ENCODE measurements at places on chromosomes 7 and 10.

DNA sequence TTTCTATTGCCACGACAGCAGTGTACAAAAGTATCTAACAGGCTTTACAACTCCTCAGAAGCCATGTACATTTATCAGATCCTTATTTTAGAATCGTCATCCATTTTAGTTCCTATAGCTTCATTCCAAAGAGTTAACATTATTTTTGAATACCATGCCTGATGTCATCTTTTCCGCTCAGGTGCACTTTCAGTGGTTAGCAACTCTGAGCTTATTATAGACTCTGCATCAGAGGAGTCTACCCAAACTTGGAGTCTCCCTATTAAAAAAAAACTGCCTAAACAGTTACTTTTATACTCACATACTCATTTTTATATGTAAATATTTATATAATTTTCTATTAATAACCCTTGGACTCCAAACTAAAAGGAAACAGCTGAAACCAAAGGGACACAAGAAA is 31.6 kb upstream of the PRSS37 start:
- DNase-seq: no peak

DNA sequence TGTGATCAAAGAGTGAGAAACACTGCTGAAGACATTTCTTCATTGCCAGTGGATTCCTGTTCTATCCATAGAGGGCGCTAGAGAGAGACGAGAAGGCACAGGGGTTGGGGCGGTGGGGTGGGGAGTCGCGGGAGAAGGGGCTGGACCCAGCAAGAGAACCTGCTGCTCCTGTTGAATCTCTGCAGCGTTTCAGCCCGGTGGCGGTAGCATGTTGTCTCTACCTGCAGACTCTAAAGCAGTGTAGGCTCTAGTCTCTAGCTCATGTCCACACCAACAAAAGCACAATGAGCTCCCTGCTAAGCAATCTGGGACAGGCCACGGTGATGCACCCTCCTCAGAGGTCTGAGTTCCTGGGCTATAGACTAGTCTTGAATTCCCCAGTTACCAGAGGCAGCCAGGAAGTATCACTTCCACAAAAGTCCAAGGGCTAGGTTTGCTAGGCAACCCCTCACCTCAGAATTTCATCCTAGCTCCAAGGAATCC is 167.7 kb downstream of the DGKB start:
- DNase-seq: no peak

DNA sequence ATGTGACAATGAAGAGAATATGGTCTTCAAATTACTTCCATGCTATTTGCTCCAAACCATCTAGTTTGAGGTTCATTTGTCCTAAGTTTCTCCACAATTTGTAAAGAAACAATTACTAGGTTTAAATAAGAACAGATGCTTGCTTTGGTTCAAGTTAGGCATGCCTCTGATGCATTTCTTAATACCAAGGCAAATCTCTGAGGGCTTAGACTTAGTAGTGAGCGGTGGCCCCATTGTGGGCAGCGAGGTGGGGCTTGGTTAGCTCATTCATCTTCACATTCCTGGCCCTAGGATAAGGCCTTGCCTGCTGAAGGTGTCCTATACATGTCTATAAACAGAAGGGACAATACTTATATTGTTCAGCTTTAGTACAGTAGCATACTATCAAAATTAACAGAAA is 52.4 kb upstream of the RHEB start:
- peak; percentile 81 for DNase-seq

DNA sequence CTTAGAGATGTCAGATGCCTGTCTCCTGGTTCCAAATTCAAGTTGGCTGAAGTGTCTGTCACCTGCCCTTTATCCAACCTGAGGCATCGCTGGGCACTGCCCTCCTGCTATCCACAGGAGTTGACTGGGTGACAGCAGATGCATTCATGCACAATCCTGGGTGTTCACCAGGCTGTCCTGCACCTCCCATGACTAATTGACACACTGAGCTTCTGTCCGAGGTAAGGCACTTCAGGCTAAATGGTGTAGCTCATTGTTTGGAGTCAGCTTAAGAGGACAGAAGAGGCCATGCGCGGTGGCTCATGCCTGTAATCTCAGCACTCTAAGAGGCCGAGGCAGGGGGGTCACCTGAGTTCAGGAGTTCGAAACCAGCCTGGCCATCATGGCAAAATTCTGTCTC is 2.4 kb downstream of the UCMA start:
- DNase-seq: no peak

DNA sequence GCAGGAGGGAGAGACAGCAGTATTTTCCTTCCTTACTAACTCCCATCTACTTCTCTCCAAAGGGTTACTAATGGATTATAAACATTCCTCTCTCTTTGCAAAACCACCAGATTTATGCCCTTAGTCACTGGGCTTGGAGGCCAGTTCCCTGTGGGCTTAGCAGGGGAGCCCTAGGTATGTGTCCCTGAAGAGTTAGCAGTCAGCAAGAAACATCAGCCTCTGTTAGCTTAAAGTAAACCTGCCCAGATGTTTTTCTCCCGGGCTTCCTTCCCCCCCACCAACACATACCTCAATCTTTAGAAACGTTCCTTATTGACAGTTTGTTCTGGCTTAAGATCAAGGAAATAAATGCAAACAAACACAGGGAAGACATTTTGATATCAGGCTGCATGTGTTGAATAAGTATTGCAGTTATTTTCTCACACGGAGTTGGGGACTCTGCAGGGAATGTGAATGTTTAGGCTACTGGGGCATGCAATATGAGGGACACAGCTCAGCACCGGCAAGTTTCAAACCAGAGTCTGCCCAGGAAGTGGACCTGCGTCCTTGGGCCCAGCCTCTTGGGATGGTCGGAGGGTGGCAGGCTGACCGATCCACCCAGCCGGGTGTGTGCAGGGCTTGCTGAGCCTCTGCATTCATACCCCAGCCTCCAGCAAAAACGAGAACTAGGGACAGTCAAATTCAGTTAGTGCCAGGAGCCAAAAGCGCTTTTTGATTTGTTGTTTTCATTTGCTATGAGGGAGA is 252.0 kb upstream of the GRB10 start:
- DNase-seq: peak; percentile 74

DNA sequence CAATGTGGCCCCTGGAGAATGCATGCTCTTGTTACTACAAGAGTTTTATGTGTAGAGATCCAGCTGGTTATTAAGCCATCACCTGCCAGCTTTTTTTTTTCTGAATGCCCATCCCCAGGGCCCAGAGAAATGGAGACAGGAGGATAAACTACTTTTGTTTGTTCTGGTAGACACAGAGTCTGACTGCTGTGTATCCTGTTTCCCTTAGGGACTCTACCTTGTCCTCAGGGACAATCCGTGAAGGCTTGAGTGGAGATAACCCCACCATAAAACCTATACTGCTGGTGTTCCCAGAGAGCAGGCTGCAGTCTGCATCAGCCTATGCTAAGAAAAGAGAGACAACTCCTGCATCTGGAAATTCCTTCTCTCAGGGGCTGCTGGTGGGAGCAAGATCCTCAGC is at the start of gene OR2A5:
OR2A5 (plus strand) TSS at position 301 of the 400 bp plus-strand sequence. CDS start 1,454 bp downstream, outside the sequence.
- DNase-seq: no peak

- DNase-seq: peak; percentile 72
Measured at GRCh38 chr10:97888641-97889262, 39.1 kb downstream of the GOLGA7B start.

DNA sequence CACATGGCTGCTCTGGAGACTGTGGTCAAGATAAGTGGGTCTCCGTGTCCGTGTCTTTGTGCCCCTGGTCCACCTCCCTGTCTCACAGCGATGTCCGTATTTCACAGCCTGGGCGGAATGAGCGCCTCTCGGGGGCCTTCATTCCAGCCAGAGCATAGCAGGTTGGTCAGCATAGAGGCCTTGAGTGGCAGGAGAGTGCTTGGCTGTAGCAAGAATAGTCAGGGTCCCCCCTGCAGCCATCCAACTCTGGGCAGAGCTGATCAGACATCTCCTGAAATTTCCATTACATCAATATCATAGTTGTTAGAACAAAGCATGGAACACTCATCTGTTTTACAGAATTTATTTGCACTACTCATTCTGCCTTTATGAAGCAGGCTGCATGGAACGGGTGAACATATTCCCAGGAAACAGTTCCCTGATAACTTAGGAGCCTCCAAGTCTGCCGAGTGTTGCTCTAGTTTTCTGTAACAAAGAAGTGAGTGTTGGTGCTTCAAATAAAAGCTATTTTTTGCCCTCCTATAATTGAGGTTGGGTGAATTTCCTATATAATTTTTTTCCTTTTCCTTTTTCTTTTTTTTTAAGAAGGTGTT is 255.3 kb downstream of the INHBA start:
- DNase-seq: peak; percentile 18

GRCh38 chr7:131745390-131746248 is 189.2 kb upstream of the PODXL start:
- DNase-seq: peak; percentile 57

- no peak for DNase-seq
Measured at GRCh38 chr7:7236041-7236440, 53.7 kb downstream of the C1GALT1 start.

GRCh38 chr10:46002916-46003693 is 27.3 kb downstream of the NCOA4 start:
- no peak for DNase-seq

- DNase-seq: no peak
Measured at GRCh38 chr10:1938317-1938716, 201.0 kb upstream of the ADARB2 start.

DNA sequence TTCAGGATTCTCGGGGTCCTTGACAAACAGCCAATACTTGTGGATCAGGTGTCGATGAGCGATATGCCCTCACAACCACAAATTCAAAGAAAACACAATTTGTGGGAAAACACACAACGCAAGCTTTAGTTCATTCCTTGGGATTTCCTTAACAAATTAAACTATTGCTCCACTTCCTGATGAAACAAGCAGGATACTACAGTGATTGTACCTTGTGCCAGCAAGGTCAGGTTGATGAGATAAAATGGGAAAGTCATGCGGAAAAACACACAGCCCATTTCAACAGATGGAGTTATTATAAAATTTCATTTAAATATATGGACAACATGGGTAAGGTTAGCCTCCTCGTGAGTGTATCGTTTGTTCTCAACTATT is 8.8 kb upstream of the RHOBTB1 start:
- no peak for DNase-seq

GRCh38 chr7:130441408-130441869 is 623 bp upstream of the CEP41 start:
- DNase-seq: peak; percentile 16

- DNase-seq: peak; percentile 60
Measured at GRCh38 chr7:106165337-106165736, 53.2 kb upstream of the SYPL1 start.

DNA sequence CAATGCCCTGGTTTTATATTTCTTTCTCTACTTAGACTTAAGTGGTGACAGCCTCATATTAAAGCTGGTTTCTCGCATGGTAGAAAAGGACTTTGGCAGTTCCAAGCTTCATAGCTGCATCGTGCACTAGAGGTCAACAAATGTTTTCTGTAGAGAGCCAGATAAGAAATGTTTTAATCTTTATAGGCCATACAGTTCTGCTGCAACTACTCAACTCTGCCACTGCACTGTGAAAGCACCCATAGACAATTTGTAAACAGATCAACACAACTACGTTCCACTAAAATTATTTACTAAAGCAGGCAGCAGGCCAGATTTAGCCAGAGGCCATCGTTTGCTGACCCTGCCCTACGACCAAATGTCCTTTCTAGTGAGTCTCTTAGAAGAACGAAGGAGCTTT is 36.7 kb downstream of the CSGALNACT2 start:
- DNase-seq: no peak

DNA sequence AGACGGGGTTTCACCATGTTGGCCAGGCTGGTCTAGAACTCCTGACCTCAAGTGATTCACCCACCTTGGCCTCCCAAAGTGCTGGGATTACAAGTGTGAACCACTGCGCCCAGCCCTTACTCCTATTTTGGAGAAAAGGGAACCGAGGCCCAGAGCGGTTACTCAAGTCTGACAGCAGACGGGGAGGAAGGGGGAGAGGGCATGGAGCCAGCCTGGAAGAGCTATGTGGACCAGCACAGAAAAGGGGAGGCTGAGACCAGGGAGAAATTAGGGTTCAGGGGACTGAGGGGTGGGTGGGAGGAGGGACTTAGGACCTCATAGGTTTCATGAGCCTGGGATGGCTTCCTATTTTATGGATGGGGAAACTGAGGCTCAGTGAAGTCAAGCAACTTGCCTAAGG is 1.5 kb downstream of the SFRP5 start:
- DNase-seq: no peak

DNA sequence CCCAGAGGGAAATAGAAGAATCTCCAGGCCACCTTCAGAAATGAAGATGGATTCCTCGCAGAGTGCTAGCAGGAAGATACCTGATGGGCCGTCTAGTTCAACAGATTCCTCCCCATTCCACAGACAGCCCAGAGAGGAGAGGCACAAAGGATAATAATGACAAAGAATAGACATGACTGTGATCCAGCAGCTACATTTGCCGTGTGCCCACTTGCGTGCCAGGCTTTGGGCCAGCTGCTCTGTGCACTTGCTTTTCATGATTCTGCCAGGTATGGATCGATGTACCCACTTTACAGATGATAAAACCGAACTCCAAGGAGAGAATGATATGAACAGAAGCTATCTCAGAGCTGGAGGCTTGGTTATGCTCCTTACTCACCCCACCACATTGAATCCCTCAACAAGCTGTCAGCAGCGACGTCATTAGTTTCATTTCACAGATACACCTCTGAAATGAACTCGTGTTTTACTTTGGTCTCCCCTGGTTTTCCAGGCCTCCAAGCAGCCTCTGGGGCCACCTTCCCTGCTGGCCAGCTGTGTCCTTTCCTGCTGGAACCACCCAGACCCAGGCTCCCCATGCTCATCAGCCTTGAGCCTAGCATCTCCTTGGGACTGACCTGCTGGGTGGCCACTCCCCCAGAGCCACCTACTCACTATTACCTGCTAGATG is 11.9 kb upstream of the WDFY4 start:
- no peak for DNase-seq

- DNase-seq: no peak
Measured at GRCh38 chr7:91324663-91325062, 60.4 kb downstream of the FZD1 start.

GRCh38 chr7:140156460-140157080 is 20.2 kb downstream of the KDM7A start:
- DNase-seq: no peak

- no peak for DNase-seq
Measured at GRCh38 chr7:129909669-129910068, 43.1 kb downstream of the UBE2H start.

- DNase-seq: peak; percentile 45
Measured at GRCh38 chr10:69065406-69066361, 22.2 kb upstream of the SRGN start.

GRCh38 chr7:131090188-131090587 is 237.5 kb upstream of the MKLN1 start:
- no peak for DNase-seq

DNA sequence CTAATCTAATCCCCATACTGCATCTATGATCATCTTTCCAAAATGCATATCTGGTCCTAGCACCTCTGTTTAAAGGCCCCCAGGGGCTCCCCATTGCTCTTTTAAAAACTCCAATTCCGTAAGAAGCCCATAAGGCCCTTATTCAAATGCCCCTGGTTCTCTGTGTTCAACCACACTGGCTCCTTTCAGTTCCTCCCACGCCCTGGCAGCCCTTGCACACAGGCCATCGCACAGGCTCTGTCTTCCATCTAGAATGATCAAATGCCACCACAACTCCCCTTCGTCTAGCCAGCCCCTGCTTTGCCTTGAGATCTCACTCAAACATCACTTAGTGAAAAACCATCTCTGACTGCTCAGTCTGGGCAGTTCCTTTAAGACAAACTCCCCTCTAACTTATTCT is 112.9 kb upstream of the LYZL2 start:
- no peak for DNase-seq

All from adipocyte (in vitro differentiated cells).